Progenitor cell of endocrine pancreas (in vitro differentiated cells): ENCODE measurements at places on chromosomes 11 and 22. TPM values are rescaled to one million over a fixed set of nuclear protein-coding genes. Genes with fewer than 3 reads are reported as not detected.

MAPK11 gene
- 2.3 and 2.7 TPM in 2 replicates for total RNA-seq

ACR gene
- total RNA-seq = 0.62 TPM in 1 of 2 replicates, not detected in the other

DNA sequence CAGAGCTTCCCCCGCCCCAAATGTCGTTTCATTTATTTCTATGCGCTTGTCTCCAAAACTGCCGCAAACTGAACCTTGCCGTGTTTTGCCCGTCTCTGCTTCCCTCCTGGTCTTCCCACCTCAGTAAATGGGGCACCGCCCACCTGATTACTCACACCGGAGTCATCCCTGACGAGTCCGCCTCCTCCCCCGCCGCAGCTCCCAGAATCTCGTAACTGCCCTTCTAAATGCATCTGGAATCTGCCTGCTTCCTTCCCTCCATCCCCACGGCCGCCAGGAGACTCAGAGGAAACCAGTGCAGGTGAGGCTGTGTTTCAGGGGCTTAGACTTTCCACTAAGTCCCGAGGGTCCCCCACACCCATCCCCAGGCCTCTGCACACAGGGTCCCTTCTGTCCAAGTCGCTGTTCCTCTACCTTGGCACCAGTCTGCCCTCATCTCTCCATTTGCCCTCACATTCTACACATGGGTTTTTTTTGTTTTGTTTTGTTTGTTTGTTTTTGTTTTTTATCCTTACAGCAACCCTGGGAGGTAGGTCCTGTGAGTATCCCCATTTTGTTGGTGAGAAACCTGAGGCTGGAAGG, 62.6 kb upstream of the PHF21B start:
- H3K36me3 ChIP-seq = no peaks in the 10 kb centered on the region
- DNase-seq = no peak
- no peak overlapping the region for H3K4me3 ChIP-seq
- H3K4me1 ChIP-seq = peaks cover 2% of the 10 kb centered on the region

GRCh38 chr11:74255741-74256375, 55.6 kb downstream of the P4HA3 start:
- DNase-seq = no peak
- H3K27ac ChIP-seq = no peak overlapping the region
- H3K4me3 ChIP-seq = no peak overlapping the region
- H3K27me3 ChIP-seq = no peaks in the 10 kb centered on the region
- peaks cover 10% of the 10 kb centered on the region for H3K36me3 ChIP-seq
- no peaks in the 10 kb centered on the region for H3K4me1 ChIP-seq

DNA sequence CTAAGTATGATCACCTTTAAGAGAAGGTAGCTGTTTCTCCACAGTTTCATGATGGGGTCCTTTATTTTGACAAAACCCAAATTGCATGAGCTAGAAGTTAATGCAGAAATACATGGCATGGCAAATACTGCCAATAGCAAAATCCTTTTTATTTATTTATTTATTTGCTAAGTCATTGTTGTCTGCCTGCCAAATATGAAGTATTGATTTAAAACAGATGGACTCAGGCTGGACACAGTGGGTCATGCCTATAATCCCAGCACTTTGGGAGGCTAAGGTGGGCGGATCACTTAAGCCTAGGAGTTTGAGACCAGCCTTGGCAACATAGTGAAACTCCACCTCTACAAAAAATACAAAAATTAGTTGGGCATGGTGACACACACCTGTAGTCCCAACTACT, 52.4 kb downstream of the LARGE2 start:
- peaks cover 8% of the 10 kb centered on the region for H3K36me3 ChIP-seq
- no peaks in the 10 kb centered on the region for H3K4me1 ChIP-seq
- DNase-seq = no peak
